ENCODE measurements at places on chromosomes 11 and 22.

DNA sequence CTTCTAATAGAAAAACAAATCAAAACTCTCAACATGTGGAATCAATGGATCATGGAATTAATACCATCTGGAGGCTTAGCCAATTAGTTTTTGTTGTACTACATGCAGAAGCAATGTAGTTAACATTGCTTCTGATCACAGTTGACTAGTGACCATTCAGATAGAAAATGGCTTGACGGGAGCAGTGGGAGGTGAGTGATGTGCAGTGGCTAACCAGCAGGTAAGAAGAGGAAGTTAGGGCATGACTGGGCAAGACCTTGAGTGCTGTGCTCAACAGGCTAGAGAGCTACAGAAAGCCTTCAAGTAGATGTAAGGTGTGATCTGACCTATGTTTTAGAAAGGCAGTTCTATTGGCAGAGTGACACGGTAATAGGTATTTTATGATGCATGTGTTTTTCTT lies 60.7 kb upstream of the ALKBH3 start:
- DNase-seq, result no peak

DNA sequence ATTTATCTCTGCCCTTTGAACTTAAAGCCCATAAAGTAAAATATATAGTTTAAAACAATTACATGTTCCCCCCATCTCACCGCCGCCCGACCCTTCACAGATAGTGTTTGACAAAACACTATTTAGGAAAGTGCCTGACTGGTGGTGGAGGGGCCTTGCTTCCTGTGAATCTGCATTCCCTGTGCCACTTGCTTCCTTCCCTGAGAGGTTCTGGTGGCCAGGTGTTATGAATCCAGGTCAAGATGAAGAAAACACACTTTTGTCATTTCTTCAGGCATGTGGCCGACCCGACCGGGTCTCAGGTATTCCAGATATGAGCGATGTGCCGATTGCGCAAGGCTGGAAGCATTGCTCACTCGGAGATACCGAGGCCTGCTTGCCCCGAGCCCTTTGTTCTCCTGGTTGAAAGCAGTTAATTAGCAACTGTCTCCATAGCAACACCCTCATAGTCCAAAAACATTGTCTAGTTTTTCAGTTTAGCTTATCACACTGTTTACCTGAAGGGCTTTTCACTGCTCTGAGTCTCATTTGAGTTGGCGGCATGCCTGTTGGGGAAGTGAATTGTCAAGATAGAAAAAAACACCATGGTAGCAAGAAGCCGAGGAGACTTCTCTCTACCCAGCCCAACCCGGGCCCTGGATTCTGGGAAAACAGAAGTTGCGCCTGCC lies 128.3 kb downstream of the TEAD1 start:
- DNase-seq, result peak; percentile 54

- no peak for DNase-seq
Observed at GRCh38 chr11:76987203-76987602, 47.0 kb upstream of the B3GNT6 start.

GRCh38 chr22:30506507-30506968 lies 1.0 kb upstream of the SEC14L4 start:
- DNase-seq, result no peak

DNA sequence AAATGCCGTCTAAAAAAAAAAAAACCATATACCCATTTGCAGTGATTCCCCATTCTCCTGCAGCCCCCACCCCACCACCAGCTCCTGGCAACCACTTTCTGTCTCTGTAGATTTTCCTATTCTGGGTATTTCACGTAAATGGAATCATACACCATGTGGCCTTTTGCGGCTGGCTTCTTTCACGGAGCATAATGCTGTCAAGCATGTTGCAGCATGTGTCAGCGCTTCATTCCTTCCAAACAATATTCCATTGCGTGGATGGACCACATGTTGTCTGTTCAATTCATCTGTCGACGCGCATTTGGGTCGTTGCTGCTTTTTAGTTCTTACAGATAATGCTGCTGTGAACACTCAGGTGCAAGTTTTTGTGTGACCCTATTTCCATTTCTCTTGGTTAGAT lies 14.8 kb upstream of the EMID1 start:
- no peak for DNase-seq

GRCh38 chr11:44899959-44900358 lies 50.7 kb downstream of the TP53I11 start:
- peak; percentile 31 for DNase-seq

GRCh38 chr11:104968856-104969776 lies 742 bp upstream of the CASP4 start:
- DNase-seq, result peak; percentile 1

DNA sequence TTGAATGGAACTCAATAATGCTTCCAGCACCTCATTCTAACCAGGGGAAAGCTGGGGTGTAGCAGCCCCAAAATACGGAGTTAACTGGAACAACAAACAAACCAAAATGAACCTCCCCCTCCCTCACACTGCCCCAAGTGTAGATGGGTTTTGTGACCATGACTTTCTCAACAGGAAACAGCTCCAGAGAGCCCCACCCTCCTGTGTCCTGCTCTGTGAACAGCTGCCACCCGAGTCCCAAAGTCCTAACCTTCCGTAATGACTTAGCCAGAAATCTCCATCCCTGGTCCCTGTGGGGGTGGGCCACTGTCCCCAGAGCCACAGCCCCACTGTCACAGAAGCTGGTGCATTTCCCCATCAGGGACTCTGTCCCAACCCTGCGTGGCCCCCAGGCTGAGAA lies 155.4 kb downstream of the CRYBB2 start:
- no peak for DNase-seq

- DNase-seq, result no peak
Observed at GRCh38 chr11:69249311-69250185, 44.4 kb upstream of the MYEOV start.

GRCh38 chr11:122681735-122682134 lies 26.2 kb downstream of the UBASH3B start:
- DNase-seq, result no peak

- DNase-seq, result no peak
Observed at GRCh38 chr11:117501237-117501898, 173.7 kb downstream of the CEP164 start.

- no peak for DNase-seq
Observed at GRCh38 chr11:46868912-46869311, 22.8 kb upstream of the CKAP5 start.

DNA sequence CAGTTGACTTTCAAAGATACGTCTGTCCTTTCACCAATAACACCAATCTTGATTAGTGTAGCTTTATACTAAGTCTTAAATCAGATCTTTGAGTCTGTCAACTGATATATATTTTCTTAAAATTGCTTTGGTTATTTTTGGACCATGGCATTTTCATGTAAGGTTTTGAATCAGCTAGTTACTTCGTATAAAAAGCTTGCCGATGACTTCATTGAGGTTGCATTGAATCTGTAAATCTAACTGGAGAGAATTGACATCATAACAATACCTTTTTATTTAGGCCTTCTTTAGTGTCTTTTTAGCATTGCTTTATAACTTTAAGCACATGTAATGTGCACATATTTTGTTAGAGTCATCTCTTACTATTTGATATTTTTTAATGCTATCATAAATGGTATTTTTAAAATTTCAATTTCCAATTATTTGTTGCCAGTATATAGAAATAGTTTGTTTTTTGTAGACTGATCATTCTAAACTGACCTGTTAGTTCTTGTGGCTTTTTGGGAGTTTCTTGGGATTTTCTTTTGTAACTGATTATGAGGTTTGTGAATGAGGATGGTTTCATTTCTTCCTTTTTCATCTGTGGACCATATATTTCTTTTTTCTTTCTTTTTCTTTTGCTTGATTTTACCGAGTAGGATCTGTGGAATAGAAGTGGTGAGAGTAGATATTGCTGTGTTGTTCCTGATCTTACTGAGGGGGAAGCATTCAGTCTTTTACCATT lies 61.4 kb downstream of the DDX10 start:
- no peak for DNase-seq

GRCh38 chr11:92495107-92495793 lies 270.6 kb downstream of the FAT3 start:
- DNase-seq, result no peak

DNA sequence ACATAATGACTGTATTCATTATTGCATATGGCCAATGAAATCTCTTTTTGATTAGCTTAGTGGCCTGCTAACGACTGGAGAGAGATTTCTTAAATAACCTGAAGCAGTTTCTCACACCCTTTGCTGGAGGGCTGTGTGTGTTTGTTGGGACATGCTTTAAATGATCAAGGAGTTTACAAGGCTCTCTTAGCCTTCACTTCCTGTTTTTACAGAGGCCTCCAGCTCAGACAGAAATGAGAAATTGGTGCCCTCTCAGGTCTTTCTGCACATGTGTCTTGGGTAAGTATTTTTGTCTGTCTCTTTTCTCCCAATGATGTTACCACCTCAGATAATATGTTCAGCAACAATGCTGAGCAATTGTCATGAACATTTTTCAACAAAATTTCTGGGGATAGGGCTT lies 884.4 kb upstream of the CNTN5 start:
- no peak for DNase-seq

DNA sequence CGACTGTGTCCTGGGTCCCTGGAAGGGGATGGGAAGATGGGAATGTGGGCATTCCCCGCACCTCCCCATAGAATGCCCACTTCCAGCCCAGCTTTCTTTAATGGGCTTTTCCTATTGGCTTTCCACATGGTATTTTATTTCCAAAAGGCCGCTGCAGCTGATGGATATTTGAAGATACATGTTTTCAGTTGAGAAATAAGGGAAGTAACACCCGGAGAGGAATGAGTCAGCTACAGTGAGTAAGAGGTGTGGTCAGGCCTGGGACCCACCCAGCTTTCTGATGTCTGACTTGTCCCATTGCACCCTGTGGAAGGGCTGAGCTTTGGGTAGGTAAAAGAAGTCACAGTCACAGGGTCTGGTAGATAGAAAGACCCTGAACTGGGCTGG lies 476.9 kb downstream of the MIAT start:
- peak; percentile 56 for DNase-seq

DNA sequence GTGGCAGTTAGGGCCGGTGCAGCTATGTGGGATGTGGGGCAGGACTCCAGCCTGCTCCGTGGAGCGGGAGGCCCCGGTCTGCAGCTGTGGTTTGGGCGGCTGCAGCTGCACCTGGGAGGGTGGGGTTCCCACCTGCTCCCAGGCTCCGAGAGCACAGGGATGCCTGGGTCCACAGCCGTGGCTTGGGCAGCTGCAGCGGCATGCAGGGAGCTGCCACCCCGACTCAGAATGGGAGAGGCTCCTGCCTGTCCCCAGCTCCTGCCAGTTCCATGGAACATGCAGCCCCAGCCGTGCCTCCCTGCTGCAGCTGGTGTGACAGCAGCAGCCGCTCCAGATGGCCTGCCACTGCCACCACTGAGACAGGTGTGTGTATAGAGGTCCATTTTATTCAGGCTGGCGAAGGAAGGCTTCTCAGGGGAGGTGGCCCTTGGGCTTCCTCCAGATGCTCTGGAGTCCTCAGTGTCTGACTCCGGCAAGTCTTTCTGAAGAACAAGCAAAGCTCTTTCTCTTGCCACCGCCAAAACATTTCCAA lies 21.8 kb upstream of the UPK3A start:
- no peak for DNase-seq

GRCh38 chr22:35725521-35725920 lies 7.8 kb downstream of the APOL5 start:
- DNase-seq, result no peak

- DNase-seq, result no peak
Observed at GRCh38 chr11:128765571-128766549, 72.0 kb downstream of the FLI1 start.

DNA sequence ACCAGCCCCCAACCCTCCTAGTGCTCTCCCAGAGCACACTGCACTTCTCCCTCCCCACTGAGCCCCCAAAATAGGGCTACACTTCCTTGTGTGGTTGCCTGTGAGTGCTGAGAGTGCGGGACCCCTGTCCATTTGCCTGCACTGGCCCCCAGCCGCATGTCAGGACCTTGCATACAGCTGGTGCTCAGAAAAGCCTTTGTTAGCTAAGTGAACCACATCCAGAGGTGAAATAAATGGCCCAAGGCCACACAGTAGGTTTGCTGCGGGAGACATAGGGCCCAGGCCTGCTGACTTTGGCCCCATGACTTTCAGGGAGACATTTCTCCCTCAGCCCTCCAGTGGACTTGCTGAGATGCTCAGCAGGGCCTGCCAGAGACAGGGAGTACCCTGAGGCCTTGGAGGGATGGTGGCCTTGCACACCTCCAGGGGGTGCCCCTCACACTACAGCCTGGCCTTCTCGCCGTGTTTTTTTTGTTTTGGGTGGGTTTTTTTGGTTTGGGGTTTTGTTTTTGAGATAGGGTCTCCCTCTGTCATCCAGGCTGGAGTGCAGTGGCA lies 10.2 kb downstream of the SSTR3 start:
- DNase-seq, result no peak
